ENCODE measurements at places on chromosomes 12 and 14.

DNA sequence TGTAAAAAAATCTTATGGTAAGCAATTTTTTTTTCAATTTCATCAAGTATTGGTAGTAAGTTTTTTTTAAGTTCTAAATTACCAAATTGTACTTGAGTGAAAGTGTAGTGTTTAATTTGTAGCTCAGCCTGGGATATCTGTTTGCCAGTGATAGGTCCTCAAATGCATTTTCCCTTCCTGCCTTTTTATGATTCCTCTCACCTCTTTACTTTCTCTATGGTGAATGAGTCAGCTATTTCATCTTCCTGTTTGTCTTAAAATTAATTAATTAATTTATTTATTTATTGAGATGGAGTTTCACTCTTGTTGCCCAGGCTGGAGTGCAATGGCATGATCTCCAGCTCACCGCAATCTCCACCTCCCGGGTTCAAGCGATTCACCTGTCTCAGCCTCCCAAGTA, 10.6 kb downstream of the SRP54 start:
- DNase-seq, result no peak

DNA sequence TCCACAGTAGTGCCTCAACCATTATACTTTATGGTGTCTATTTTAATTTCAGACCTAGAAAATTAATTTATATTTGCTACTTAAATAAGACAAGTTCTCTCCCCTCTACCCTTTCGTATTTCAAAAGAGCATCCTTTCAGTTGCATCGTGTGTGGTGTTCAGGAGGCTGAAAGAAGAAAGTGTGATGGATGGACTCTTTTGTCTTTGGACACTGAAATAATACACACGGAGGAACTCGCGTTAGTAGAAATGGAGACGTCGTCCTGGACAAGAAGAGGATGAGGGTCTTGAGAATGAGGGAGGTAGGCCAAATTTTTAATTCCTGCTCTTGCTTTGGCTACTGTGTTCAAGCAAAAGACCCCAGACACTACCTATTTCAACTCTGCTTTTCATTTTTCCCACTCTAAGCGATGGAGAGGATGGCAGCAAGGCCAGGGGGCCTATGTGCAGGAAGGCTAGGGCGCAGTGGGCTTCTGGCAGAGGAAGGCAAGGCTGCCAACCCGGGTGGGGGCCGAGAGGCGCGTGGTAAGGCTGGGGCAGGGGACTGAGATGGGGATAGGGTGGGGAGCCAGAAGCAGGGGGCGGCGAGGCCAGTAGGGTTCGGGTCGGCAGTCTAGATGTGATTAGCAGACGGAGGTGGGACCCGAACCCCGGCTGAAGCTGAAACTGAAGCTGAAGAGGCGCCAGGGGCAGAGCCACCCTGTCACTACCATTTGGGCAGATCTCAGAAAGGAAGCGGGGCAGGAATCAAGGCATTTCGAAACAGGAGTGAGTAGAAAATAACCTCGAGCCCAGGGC, 722 bp downstream of the TMED8 start:
- DNase-seq, result peak; percentile 9

GRCh38 chr14:60275932-60276331, 26.9 kb downstream of the PPM1A start:
- DNase-seq, result no peak

GRCh38 chr12:48182631-48183030, 813 bp upstream of the CCDC184 start:
- DNase-seq, result no peak

GRCh38 chr12:107503887-107504885, 181.4 kb upstream of the PWP1 start:
- no peak for DNase-seq

DNA sequence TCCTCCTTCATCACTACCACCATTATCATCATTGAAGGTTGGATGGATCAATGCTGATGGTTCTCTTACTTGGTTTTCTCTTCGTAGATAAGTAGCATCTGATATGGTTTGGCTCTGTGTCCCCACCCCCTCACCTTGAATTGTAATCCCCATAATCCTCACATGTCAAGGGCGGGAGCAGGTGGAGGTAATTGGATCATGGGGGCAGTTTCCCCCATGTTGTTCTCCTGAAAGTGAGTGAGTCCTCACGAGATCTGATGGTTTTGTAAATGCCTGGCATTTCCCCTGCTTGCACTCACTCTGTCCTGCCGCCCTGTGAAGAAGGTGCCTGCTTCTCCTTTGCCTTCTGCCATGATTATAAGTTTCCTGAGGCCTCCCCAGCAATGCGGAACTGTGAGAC, 172.4 kb upstream of the PWP1 start:
- no peak for DNase-seq

DNA sequence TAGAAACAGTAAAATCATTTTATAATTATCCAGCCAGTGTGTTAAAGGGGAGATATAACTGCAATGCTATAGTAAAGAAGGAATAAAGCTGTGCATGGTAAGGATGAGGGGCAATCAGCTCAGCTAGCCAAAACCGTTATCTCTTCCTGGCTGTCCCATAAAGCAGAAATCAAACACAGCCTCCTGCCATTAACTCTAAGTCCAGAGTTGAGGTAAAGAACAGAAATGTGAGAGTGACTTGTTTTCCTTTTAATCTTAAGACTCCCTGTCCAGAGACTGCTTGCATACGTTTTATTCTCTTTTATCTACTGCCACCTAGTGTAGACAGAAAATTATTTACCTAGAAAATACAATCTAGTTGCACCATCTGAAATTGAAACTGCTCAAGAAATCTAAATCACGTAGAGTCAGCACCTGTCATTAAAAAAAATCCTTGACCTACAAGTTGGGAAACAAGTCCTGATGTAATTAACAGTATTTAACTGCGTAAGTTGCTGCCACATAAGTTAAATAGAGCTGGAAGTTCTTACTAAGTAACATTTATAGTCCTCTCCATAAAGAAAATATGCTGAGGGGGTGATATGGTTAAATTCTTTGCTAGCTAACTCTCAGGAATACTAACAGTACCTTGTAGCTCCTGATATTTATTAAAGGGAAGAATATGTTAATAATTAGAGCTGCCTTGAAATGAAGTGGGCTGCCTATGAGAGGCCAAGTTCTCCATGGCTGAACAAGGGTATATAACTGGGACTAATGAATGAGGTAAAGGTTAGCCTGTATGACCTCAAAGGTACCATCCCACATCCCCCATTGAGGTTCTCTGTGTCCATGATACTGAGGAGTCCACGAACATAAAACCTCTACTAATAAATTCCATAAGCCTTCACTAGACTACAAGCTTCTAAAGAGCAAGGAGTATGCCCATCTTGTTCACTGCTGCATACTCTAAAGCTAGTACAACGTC, 62.7 kb downstream of the GALNT4 start:
- no peak for DNase-seq

DNA sequence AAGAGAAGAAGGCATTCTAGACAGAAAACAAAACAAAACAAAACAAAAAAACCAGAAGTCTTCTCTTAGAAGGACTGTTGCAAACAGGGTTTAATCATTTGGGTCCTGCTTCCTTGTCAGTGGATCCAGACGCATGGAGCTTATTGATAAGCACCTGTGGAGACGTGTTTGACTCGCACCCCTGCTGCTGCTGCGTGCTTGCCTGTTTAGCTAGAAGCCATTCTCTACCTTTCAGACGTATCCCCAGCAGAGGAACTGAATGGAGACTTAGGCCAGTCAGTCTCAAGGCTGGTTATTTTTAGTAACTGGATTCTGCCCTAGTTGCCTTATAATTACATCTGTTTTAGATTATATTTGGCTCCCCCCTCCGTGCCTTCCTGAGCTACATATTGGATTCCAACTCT, 186.1 kb upstream of the EEA1 start:
- no peak for DNase-seq

GRCh38 chr12:111434680-111435338, 29.1 kb downstream of the SH2B3 start:
- peak; percentile 75 for DNase-seq

DNA sequence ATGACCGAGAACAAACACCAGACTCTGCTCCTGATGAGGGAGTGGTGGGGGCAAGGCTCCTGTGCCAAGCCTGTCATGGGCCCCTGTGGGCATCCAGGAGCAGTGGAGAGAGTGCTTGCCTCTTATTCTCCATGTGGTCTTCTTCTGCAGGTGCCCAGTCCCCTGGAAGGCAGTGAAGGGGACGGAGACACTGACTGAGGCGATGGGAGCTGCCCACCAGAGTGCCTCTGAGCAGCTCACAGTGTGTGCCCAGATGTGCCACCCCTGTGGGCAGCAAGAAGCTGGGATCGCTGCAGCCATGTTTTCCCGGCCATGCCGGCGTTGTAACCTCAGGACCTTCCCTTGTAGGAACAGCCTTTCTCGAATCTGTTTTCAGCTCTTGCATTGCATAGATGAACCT, 6.4 kb upstream of the EP400 start:
- no peak for DNase-seq

- no peak for DNase-seq
Observed at GRCh38 chr14:76870166-76870565, 44.0 kb downstream of the LRRC74A start.

DNA sequence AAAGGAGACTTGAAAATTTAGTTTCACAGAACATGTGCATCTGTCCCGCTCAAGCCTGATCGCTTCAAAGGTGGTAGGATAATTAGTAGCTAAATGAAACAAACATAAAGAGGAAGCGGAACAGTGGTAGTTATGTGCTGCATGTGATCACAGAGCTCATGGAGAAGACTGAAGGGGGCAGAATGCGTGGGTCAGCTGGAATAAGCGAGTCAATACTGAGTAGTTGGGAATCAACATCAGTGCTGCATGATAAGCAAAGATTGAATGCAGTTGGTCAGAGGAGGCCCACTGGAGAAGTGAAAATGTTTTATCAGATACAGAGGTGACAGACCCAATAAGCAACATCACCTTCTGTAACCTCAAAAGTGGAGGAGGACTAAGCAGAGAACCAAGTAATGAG, 95.1 kb upstream of the RFX4 start:
- no peak for DNase-seq

DNA sequence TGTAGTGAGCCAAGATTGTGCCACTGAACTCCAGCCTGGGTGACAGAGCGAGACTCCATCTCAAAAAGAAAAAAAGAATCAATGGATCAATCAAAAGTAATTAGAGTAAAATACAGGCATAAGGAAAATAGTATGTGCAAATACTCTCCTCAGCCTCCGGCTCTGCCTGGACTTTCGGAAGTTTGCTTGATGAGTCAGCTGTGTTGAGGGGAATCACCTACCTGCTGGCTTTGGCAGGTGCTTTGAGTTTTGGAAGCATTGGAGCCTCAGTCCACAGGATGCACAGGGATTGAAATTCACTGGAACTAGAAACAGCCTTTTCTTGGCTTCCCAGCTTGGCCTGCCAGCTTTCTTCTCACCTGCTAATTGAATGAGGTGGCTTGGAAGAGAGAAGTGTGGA, 268.2 kb downstream of the PCNX1 start:
- no peak for DNase-seq

- no peak for DNase-seq
Observed at GRCh38 chr12:71036526-71036925, 116.0 kb upstream of the PTPRR start.

DNA sequence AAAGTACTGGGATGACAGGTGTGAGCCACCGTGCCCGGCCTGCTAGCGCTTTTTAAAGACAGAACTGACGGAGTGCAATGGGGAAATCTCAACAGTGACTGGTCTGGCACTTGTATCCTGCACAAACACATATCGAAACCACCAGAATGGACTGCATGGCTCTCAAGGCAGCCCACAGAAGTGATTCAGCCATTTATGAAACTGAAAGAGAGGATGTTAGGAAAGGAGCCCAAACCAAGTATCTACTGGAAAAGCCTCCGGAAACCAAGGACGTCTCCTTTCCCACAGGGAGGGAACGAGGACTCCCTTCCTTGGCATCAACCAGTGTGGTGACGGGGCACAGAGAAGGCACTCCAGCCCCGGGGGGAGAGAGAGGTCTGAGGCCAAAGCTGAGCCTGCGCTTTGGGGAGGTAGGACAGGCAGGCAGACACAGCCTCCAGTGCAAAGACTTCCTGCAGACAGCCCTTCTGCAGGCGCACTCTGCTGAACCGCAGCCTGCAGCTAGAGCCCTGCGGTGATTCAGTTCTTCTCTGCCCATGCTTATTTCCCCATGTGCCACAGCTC, 16.5 kb downstream of the SLC15A4 start:
- no peak for DNase-seq

GRCh38 chr12:64083285-64084210, 138.5 kb downstream of the KICS2 start:
- DNase-seq, result no peak

GRCh38 chr12:80175307-80175930, 76.1 kb downstream of the OTOGL start:
- DNase-seq, result no peak

GRCh38 chr12:124563401-124563800, 4.0 kb downstream of the NCOR2 start:
- no peak for DNase-seq

DNA sequence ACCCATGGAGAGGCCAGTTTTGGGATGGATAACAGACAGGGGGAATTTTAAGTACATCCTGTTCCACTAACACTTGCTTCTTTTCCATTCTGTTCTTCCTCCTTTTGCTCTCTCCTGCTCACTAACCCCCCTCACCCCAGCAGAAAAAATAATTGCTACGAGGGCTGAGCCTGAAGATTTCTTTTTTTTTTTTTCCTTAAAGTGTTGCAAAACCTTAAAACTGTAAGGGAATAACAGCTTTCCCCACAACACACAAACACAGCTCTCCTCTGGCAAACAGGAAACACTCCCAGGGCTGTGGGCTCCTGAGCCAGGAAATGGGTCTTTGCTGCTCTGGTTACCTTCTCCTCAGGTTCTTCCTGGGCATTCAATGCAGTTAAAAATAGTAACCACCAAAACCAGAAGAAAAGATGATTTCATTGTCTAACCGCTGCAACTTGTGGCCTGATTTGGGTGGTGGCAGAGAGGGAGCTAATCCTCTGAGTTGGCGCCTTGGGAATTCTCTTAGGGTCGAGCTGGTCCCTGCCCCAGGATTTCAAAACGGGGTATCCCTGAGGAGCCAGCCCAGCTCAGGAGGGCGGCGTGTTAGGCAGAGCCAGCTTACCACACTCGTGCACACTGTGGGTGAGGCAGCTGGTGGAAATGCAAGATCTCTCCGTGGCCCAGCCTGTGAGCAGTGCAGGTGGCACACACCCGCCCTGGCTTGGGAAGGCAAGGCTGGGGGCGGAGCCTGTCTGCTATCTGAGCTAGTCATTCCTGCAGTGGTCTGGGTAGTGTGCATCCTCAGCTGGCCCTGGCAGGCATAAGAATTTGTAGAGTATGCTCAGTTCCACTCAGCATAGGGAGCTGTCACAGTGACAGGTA, 17.1 kb upstream of the EMP1 start:
- DNase-seq, result peak; percentile 33

GRCh38 chr12:24099576-24099975, 150.1 kb upstream of the SOX5 start:
- DNase-seq, result no peak

Data from stimulated activated CD4-positive, alpha-beta T cell treated with anti-CD3 and anti-CD28 coated beads, Interleukin-12 subunit alpha, Interleukin-12 subunit beta, amount 100 ng/mL, for 24 hours (primary cell).